Small intestine (tissue), 16 donors: ENCODE measurements at places on chromosomes 5 and 9. TPM values are rescaled to one million over a fixed set of nuclear protein-coding genes. Genes with fewer than 3 reads are reported as not detected.

GPX3 gene
- polyA plus RNA-seq = 19.9 TPM

PAPPA gene
- 1.2 TPM for polyA plus RNA-seq

NTNG2 gene
- 0.21 TPM for polyA plus RNA-seq

DIAPH1 gene
- polyA plus RNA-seq = 87.8 TPM

CYSRT1 gene
- polyA plus RNA-seq = 2.2 TPM

ZBED3 gene
- polyA plus RNA-seq = 7.7 TPM

PAM gene
- 40.3 TPM for polyA plus RNA-seq

PPP6C gene
- polyA plus RNA-seq = 31.5 TPM

MLLT3 gene
- 34.5 TPM for polyA plus RNA-seq
